ENCODE measurements at places on chromosomes 13 and 19.

DNA sequence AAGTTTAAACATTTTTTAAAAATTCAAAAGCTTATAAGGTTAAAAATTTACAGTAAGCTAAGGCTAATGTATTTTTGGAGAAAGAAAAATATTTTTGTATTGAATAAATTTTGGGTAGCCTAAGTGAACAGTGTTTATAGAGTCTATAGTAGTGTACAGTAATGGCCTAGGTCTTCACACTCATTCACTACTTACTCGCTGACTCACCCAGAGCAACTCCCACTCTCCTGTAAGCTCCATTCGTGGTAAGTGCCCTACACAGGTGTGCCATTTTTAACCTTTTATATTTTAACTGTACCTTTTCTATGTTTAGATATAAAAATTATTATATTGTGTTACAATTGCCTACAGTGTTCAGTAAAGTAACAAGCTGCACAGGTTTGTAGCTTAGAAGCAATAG, 96.6 kb upstream of the FREM2 start:
- DNase-seq: no peak

DNA sequence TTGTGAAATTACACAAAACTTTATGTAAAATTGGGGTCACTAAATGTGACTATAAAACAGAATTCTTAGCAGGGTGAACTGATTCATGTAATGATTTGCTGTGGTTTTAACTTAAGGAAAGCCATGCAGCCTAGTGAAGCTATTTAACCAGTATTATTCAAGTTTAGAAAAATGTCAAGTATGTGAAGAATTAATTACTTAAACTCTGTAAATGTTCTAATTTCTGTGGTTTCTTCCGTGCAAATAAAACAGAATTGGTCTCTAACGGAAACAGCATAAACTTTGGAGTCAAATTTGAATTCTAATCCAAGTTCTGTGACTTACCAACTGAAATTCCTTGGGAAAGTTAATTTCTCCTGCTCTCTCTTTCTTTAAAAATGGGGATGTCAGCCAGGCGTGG, 13.3 kb downstream of the CDC16 start:
- no peak for DNase-seq

DNA sequence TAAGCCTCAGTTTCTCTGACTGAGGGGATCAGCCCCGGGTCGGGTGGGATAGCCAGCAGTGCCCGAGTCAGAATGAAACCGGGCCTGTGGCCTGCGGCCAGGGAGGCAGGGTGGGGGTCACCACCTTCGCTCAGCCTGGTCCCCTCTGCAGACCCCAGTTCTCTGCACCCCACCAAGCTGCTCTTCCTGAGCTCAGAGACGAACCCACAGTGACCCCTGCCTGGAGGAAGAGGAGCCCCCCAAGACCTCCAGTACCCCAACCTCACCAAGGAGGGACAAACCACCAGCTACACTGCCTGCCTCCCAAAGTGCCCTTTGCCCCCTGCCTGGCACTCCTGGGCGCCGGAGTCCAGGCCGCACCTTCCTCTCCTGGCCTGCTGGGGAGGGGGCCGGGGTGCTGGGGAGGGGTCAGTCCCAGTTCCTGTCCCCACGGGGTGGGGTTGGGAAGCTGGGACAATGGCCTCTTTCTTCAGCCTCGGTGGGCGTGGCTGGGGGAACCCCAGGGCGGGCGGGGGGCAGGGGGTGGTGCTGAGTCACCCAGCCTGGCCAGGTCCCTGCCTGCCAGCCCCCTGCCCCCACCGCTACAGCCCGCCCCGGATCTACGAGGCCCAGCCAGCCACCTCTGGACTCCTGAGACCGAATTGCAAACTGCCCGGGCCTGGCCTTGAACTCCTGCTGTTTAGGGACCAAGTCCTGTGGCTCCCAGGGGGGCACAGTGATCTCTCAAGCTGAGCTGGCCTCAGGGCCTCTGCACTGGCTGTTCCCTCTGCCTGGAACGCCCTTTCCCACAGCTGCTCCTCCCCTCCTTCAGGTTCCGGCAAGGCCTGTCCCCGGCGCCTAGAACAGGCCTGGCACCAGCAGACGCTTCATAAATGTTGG, 14.3 kb downstream of the ZBTB7A start:
- no peak for DNase-seq

- no peak for DNase-seq
Measured at GRCh38 chr13:58018865-58019264, 387.3 kb downstream of the PCDH17 start.

GRCh38 chr13:75489502-75490263, 7.7 kb upstream of the TBC1D4 start:
- no peak for DNase-seq

- no peak for DNase-seq
Measured at GRCh38 chr13:106756446-106756845, 188.5 kb upstream of the ARGLU1 start.

- peak; percentile 32 for DNase-seq
Measured at GRCh38 chr19:3516675-3517207, 10.6 kb downstream of the FZR1 start.

GRCh38 chr19:39004403-39004802, 27.9 kb downstream of the FBXO27 start:
- DNase-seq: no peak

GRCh38 chr19:7267792-7268704, 26.2 kb downstream of the INSR start:
- DNase-seq: no peak

DNA sequence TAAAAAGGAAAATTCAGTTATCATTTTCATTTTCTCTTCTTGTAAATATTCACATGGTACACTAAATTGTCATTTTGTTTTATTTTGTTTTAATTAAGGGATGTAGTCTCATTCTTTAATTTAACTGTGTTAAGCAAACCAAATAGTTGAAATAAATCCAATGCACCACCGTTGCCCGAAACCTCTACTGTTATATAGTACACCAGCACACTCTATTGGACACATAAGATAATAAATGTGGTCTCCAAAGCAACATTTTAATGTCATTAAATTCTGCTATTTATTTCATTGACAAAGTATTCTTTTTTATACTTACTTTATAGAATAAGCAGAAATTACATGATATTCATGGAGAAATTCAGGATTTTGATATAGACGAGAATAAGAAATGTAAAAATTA, 156.4 kb upstream of the FREM2 start:
- no peak for DNase-seq

DNA sequence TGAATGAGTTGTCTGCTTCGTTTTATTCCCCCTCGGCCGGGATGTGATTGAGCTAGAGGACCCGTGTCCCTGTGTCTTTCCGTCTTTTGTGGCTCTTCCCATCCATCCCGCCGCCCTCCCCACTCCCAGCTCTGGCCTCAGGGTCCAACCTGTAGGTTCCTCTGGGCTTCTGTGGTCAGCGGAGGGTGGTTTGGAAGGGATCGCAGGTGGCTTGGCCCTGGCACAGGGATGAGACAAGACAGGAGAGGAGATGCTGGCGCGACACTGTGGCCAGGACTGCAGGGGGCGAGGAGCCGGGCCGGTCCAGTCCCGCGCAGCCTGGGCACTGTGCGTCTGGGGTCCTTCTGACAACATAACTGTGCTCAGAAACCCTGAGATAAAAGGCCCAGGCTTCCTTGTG, 2.0 kb downstream of the EVI5L start:
- DNase-seq: no peak

- no peak for DNase-seq
Measured at GRCh38 chr19:2190848-2191455, 27.2 kb downstream of the DOT1L start.

GRCh38 chr19:32165750-32166149, 179.7 kb upstream of the ZNF507 start:
- DNase-seq: no peak

- DNase-seq: no peak
Measured at GRCh38 chr13:65275838-65276630, 1954.1 kb downstream of the PCDH9 start.

- no peak for DNase-seq
Measured at GRCh38 chr13:77034881-77035280, 7.9 kb upstream of the FBXL3 start.

GRCh38 chr19:17915940-17916593, 16.7 kb upstream of the CCDC124 start:
- no peak for DNase-seq

- no peak for DNase-seq
Measured at GRCh38 chr13:48770372-48770771, 116.6 kb downstream of the CYSLTR2 start.

Data from stimulated activated CD4-positive, alpha-beta T cell treated with anti-CD3 and anti-CD28 coated beads, Interleukin-15, amount 100 ng/mL, for 24 hours (primary cell).